ENCODE measurements at places on chromosomes 4 and X. TPM values are rescaled to one million over a fixed set of nuclear protein-coding genes. Genes with fewer than 3 reads are reported as not detected.

HMX1 gene
- total RNA-seq = not detected

PPEF2 gene
- total RNA-seq = not detected

NXF2B gene
- not detected for total RNA-seq

NEXMIF gene
- 1.9 TPM for total RNA-seq

MAMLD1 gene
- 2.4 TPM for total RNA-seq

PHOX2B gene
- total RNA-seq = not detected

AWAT2 gene
- not detected for total RNA-seq

CXCL11 gene
- total RNA-seq = 0.55 TPM

GYPE gene
- 0.14 TPM for total RNA-seq

OTUD4 gene
- total RNA-seq = 13.7 TPM

XKRX gene
- 0.06 TPM for total RNA-seq

- peak; percentile 12 for DNase-seq
Measured at GRCh38 chr4:141132072-141132708, 1.1 kb downstream of the RNF150 start.

DNA sequence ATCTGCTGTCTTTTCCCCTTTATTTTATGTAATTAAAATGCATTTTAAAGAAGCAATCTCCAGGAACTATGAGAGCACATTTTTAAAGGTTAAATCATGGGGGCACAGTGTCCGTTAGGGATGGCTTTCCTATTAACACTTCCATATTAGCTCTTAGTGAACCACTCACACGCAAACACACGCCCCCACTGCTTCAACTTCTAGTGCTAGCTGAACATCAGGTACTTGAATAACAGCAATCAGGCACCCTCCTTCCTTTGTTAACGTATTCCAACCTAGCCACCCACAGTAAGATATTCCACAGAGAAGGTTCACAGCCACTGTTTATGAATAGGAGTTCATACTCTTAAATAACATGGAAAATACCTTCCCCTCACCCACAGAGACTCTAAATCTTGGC lies 9.3 kb downstream of the TMEM255A start:
- no peak for DNase-seq

DNA sequence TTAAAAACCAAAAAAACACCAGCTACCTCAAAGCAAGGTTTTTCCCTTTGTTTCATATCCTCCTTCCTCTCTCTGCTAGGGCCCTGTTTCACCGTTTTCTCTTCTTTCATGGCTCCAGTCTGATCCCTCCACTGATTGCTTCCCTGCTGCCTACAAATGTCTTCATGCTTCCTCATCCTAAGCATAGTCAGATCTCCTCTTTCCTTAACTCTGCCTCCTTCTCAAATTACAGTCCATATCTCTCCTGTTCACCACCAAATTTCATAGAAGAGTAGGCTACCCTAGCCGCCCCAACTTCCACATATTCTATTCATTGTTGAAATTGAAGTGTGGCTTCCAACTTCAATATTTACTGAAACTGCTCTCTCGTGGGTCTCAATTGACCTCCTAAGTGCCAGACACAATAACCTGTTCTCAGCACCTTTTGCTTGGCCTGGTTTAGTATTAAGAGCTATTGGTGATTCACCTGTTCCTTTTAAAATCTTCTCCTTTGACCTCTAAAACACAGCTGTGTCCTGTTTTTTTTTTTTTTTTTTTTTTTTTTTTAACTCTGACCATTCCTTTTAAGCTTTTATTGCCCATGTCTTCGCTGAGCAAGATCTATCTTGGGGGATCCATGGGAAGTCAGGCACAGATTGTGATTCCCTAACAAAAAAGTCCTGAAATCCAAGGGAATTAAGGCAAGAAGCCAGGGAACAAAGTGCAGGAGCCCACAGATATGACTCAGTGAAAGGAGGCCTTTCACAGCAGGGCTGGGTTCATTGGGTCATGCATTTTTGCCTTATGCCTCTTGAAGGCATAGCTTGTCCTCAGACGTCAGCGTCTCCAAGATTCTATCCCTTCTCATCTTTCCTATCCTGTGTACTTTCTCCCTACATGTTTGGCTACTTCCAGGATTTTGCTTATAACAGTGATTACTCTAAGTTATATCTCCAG lies 85.4 kb downstream of the RPS3A start:
- DNase-seq = no peak

- no peak for DNase-seq
Measured at GRCh38 chr4:160180211-160180610, 1077.3 kb downstream of the RAPGEF2 start.

DNA sequence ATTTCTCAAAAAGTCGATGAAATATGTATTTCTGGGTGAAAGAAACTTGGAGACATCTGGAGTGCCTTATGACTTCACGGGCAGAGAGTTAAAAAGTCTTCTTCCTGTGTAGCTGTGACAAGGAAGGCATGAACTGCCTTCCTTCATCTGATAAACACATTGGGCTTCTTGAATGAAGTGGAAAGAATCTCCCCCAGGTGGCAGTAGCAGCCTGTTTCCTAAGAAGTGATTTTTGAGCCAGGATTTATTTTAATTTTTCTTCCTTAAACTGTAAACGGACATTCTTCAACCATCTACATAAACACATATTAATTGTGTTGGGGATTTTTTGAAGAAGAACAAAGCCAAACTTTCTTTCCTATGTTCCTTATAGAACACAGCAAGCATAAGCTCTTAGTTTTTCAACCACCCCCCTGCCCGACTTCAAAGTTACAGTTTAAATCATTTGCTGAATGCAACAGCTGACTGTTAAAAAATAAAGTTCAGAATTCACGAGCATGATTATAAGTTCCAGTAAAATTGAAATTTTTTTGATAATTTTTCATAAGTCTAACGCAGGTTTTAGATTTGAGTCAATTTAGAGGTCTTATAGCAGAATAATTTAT lies 980 bp upstream of the GIMD1 start:
- no peak for DNase-seq

DNA sequence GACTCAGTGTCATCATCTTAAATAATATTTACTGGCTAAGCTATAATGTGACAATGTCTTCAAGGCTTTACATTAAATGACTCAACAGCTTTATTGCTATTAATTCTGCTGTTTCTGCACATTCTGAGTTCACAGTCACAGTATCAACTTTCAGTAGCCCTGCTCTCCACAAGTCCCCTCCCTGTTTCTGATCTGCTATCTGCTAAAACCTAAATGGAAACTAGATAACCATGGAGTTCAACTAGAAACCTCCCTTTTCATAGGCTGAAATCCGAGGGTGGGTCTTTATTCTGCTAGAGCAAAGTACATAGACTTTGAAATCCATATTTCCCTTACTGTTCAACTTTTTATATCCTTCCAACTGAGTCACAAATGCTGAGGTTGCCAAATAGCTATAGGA lies 5.4 kb upstream of the ACE2 start:
- no peak for DNase-seq

DNA sequence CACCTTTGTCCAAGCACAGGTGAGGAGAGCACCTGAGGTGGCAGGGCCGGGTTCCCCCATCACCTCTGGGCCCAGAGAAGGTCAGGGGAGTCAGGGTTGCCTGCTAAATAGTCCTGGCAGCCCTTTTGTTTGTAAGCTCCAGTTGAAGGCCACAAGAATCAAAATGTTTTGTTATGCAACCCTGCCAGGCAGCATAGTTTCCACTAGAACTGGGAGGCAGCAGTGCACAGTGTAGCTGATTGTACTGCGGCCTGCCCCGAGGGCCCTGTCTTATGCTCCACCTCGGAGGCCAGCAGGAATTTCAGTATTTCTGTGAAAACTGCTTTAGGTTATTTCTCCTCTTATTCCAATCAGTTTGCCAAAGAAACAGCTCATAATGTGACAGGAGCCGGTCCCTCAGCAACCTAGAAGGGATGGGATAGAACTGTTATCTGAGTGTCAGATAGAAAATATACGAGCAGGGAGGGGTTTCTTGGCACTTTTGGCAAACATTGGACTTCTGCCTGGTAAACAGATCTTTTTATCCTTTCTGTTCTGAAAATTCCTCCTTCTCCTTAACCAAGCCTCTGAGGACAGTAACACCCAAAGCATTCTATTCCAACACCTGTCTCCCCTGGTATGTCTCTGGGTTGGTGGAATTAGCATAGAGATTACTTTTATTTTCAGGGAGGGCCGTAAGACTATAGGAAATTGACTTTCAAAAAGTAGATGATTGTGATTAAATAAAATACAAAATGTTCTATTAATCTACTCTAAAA lies 93.6 kb downstream of the LNX1 start:
- DNase-seq = peak; percentile 33

DNA sequence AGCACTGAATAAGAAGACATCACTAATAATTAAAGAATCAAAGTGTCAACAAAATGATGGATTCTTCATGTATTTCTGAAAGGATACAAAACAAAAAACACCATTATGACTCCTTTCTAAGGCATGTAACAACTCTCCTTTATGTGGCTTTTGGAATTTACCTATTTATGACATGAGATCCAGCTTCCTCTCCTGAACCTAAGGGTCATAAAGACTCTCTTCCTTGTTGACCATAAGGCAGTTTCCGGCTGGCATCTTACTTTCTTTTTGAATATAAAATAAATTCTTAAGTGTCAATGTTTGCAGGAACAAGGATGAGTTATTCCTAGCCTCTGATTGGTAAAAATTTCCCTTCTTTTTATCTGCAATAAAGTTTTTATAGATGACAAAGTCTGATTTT lies 111.1 kb upstream of the GRPR start:
- no peak for DNase-seq

GRCh38 chr4:1183985-1184773 lies 11.8 kb upstream of the SPON2 start:
- no peak for DNase-seq

DNA sequence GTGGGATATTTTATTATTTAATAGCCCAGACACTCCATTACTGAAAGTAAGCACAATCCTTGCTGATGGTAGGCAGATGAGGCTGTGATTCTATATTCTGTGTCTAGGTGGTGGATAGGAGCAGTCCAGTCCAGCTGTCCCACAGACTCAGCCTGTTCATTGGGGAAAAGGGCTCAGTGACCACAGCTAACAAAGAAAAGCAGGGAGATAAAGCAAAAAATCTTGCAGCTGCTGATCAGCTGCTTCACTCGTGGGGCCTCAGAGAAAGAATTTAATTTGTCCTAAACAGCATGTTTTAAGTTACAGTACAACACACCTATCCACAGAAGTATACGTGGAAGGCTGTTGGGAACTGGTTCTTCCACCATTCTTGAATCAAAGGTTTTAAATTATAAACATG lies 40.7 kb upstream of the ANK2 start:
- DNase-seq = no peak

GRCh38 chr4:118389721-118390120 lies 36.9 kb upstream of the PRSS12 start:
- DNase-seq = no peak

- DNase-seq = no peak
Measured at GRCh38 chr4:107993969-107994368, 4.3 kb downstream of the HADH start.

DNA sequence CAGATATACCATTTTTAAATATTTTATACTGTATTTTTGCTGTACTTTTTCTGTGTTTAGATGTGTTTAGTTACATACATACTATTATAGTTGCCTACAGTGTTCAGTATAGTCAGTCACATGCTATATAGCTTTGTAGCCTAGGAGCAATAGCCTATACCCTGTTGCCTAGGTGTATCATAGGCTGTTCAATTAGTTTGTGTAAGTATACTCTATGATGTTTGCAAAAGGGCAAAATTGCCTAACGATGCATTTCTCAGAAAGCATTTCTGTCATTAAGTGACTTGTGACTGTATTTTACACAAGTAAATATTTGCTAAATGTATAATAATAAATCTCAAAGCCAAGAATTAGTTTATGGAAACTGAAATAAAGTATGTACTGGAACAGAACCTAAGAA lies 9.5 kb downstream of the ETFDH start:
- DNase-seq = no peak

DNA sequence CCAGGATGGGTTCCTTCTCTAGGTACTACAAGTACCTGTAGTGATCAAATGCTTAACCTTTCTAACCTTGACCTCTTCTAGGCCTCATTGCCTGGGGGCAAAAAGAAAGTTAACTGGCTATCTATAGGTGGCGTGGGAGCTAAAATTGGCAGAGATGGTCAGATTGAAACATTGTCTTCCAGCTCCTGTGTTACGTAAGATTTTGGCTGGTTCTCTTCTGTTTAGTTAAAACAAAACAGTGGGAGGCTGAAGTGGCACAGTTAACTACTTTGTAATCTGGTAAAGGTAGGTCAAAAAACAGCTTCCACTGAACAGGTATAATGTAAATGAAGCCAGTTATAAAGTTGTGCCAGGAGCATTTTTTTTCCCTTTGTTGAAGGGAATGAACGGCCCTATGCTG lies 115.2 kb downstream of the MBNL3 start:
- DNase-seq = no peak

- DNase-seq = no peak
Measured at GRCh38 chr4:41532882-41533281, 5.1 kb upstream of the LIMCH1 start.

- DNase-seq = no peak
Measured at GRCh38 chr4:188680004-188680666, 540.9 kb downstream of the TRIML1 start.

GRCh38 chr4:114870987-114871386 lies 242.4 kb downstream of the NDST4 start:
- no peak for DNase-seq

DNA sequence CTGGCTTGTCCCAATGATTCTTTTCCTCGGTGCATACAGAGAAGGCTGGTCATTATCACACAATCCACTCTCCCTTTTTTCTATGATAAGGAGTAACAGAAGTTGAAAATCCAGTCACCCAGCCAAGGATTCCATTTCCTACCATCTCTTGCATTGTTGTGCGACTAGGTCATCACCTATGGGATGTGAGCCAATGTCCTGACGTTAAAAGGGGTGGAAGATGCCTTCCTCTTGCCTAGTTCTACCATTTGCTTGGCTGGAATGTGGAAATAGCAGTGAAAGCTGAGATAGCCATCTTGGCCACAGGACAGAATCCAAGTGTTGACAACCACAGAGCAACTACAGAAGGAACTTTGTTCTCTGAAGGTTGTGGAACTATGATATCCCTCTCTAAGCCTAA lies 132.2 kb upstream of the KIT start:
- DNase-seq = no peak

DNA sequence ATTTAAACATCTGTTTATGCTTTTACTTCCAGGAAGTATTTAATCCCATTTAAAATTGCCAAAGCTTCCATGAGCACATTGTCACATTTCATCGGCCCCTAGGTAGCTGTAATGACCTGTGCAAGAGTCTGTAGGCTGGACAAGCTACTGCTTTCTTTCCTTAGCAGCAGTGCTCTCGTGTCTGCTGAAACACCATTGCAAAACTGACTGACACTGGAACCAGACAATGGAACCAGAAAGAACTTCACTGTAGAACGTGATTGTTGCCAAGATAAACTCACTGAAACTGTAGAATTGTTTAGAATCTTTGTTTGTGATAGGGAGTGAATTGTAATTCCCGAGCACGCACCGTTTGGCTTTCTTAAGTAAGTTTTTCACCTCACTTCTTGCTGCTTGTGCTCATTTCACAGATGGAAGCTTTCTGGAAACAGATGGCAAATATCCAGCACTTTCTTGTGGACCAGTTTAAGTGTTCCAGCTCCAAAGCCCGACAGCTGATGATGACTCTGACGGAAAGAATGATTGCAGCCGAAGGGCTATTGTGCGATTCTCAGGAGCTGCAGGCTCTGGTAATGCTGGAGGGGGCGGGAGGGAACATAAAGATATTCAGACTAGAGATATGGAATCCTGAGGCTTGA lies 36.9 kb downstream of the EVC start:
- DNase-seq = no peak

GRCh38 chrX:130694983-130695382 lies 208.0 kb downstream of the ENOX2 start:
- no peak for DNase-seq

GRCh38 chr4:89056953-89057398 lies at the start of gene FAM13A:
FAM13A (minus strand) TSS chr4:89057185; CDS start chr4:89056964, 221 bp downstream.
- peak; percentile 83 for DNase-seq

GRCh38 chr4:180372691-180373090 lies 1870.5 kb upstream of the TENM3 start:
- no peak for DNase-seq

GRCh38 chrX:22952010-22952409 lies 47.8 kb upstream of the DDX53 start:
- DNase-seq = no peak
